ENCODE measurements at places on chromosomes 1 and 21.

DNA sequence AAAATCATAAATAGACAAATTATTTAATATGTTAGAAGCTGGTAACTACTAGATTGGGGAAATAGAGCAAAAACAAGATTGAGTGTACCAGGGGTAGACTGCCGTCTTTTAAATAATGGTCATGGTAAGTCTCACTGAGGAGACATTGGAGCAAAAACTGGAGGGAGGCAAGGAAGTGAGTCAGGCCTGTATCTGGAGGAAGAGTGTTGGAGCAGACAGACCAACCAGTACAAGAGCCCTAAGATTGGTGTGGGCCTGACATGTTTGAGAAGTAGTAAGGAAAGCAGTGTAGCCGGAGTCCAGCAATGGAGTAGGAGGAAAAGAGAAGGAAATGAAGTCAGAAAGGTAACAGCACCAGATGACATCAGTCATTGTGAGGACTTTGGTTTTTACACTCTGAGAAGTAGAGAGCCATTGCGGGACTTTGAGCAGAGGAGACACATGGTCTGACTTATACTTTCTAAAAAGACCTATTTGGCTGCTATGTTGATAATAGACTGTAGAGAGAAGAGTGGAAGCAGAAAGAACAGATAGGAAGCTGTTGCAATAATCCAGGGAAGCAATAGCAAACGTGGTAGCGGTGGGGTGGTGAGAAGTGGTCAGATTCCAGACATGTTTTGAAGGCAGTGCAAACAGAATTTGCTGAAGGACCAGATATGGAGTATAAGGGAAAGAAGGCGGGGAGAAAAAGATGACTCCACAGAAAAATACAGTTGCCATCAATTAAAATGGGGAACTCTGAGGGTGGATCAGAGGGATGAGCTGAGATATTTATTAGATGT, 44.7 kb upstream of the GJA5 start:
- no peaks in the 10 kb centered on the region for H3K4me1 ChIP-seq
- H3K27ac ChIP-seq: no peak overlapping the region
- H3K36me3 ChIP-seq: no peaks in the 10 kb centered on the region

GRCh38 chr21:33968995-33969348, 53.4 kb upstream of the ATP5PO start:
- no peaks in the 10 kb centered on the region for H3K27me3 ChIP-seq
- peaks cover 8% of the 10 kb centered on the region for H3K36me3 ChIP-seq
- H3K4me1 ChIP-seq: peaks cover 18% of the 10 kb centered on the region
- DNase-seq: no peak
- no peak overlapping the region for H3K4me3 ChIP-seq

- DNase-seq: no peak
- H3K27me3 ChIP-seq: peaks cover 2% of the 10 kb centered on the region
- H3K27ac ChIP-seq: no peak overlapping the region
- H3K36me3 ChIP-seq: no peaks in the 10 kb centered on the region
- H3K4me3 ChIP-seq: no peak overlapping the region
Observed at GRCh38 chr1:65108025-65108642, 39.9 kb upstream of the AK4 start.

GRCh38 chr1:224175617-224176016, 7.4 kb upstream of the DEGS1 start:
- peaks cover 16% of the 10 kb centered on the region for H3K27me3 ChIP-seq
- H3K27ac ChIP-seq: peak overlapping the region; percentile 57
- peak overlapping the region; percentile 68 for H3K4me3 ChIP-seq
- H3K36me3 ChIP-seq: no peaks in the 10 kb centered on the region

DNA sequence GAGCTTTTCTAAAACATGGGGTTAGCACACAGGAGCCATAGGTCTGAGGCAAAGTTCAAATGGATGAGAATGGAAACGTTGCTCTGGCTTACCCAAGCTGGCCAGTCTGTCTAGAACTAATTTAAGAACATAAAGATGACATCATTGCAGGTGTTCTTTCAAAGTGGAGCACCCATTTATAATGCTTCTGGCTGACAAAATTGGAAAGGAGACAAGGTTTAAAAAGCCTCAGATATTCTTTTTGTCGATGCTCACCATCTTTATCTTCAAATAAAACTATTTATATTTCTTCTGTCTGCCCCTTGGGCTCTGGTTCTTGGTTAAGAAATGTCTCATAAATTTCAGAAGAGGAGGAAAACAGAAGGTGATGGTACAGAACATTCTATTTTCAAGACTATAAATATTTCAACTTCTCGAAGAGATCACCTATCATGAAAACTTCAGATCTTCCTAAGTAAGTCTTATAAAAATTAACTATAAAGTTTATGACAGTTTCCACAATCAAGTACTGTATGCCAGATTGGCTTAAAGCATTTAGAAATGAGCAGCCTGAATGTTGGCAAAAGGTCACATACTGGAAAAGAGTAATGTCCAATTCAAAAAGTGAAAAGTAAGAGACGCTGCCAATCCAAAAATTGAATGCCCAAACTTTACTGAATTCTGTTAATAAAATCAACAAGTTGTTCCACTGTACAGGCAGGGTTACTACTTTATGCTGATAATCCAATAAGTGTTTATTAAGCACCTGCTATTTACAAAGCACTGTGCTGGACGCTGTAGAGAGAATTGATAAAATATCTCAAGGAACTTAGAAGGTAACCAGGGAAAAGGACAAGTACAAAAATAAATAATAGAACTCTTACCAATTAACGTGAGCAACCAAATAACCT, 92.0 kb downstream of the ETS2 start:
- H3K36me3 ChIP-seq: no peaks in the 10 kb centered on the region
- H3K27me3 ChIP-seq: peaks cover 3% of the 10 kb centered on the region
- no peak overlapping the region for H3K27ac ChIP-seq
- no peak for DNase-seq

GRCh38 chr1:203225071-203225470, 4.4 kb downstream of the CHIT1 start:
- no peaks in the 10 kb centered on the region for H3K4me1 ChIP-seq
- no peak for DNase-seq
- H3K4me3 ChIP-seq: no peak overlapping the region
- H3K27ac ChIP-seq: no peak overlapping the region

- no peak for DNase-seq
- no peak overlapping the region for H3K27ac ChIP-seq
- peaks cover 2% of the 10 kb centered on the region for H3K27me3 ChIP-seq
- peaks cover 19% of the 10 kb centered on the region for H3K36me3 ChIP-seq
- no peaks in the 10 kb centered on the region for H3K4me1 ChIP-seq
Observed at GRCh38 chr1:184310157-184310819, 76.5 kb upstream of the C1orf21 start.

GRCh38 chr21:45075596-45076244, 1.3 kb downstream of the ADARB1 start:
- no peak overlapping the region for H3K27ac ChIP-seq
- no peak for DNase-seq
- peaks cover 26% of the 10 kb centered on the region for H3K4me1 ChIP-seq

GRCh38 chr1:198141668-198142351, 15.0 kb upstream of the NEK7 start:
- H3K4me1 ChIP-seq: no peaks in the 10 kb centered on the region
- DNase-seq: no peak
- H3K27ac ChIP-seq: no peak overlapping the region

- H3K27me3 ChIP-seq: no peaks in the 10 kb centered on the region
- DNase-seq: no peak
- H3K36me3 ChIP-seq: no peaks in the 10 kb centered on the region
- no peaks in the 10 kb centered on the region for H3K4me1 ChIP-seq
- H3K4me3 ChIP-seq: no peak overlapping the region
- no peak overlapping the region for H3K27ac ChIP-seq
Observed at GRCh38 chr1:94281361-94282142, 44.2 kb upstream of the ARHGAP29 start.

- peaks cover 47% of the 10 kb centered on the region for H3K4me1 ChIP-seq
- peak; percentile 74 for DNase-seq
- H3K27me3 ChIP-seq: no peaks in the 10 kb centered on the region
- H3K27ac ChIP-seq: peak overlapping the region; percentile 84
- peaks cover 13% of the 10 kb centered on the region for H3K36me3 ChIP-seq
Observed at GRCh38 chr21:14864211-14865021, 200.4 kb downstream of the NRIP1 start.

DNA sequence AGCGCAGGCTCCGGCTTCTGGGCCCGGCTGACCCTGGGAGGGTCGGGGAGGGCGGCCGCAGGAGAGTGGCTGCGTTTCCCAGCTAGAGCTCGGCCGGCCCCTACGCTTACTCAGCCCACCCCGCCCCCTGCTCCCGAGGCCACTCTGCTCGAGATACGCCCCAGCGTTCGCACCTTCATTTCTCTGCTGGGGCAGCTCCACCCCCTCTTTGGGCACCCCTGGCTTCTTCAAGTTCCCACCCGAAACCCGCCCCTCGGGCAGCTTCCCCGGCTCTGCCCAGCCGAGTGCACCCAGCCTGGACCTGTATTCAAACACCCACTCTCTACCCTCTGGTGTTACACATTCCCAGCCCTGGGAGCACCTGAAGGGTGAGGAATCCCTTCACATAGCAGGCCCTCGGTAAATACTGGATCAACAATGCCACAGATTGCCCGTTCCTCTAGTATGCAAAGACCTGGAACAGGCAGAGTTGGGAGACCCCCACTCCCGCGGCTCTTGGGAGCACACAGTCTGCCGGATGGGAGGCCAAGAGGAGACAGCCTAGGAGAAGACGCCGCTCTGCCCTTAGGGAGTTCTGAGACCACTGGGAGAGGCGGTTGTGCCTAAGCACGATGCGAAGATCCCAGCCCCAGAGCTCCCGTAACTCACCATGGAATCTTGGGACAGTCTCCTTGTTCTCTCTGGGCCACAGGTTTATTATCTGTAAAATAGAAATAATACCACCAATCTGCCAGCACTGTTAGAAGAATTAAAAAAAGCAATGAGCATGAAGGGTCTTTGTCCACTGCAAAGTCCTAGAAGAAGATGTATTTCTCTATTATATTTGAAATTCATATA, 566 bp upstream of the PAQR7 start:
- peaks cover 3% of the 10 kb centered on the region for H3K27me3 ChIP-seq
- peak; percentile 58 for DNase-seq
- H3K36me3 ChIP-seq: no peaks in the 10 kb centered on the region
- peak overlapping the region; percentile 82 for H3K4me3 ChIP-seq
- H3K4me1 ChIP-seq: peaks cover 16% of the 10 kb centered on the region

DNA sequence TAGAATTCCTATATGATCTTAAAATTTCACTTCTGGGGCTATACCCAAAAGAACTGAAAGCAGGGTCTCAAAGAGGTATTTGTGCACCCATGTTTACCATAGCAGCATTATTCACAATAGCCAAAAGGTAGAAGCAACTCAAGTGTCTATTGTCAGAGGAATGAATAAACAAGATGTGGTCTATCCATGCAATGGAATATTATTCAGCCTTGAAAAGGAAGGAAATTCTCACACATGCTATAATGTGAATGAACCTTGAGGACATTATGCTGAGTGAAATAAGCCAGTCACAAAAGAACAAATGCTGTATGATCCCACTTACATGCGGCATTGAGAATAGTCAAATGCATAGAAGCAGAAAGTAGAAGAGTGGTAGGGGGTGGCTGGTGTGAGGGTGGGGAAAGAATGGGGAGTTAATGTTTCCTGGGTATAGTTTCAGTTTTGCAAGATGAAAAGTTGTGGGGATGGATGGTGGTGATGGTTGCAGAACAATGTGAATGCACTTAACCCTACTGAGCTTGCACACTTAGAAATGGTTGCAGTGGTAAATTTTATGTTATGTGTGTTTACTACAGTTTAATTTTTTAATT, 122.4 kb downstream of the TOMM20 start:
- no peak overlapping the region for H3K4me3 ChIP-seq
- no peaks in the 10 kb centered on the region for H3K36me3 ChIP-seq
- no peaks in the 10 kb centered on the region for H3K4me1 ChIP-seq

- H3K4me3 ChIP-seq: no peak overlapping the region
- H3K27ac ChIP-seq: no peak overlapping the region
- no peaks in the 10 kb centered on the region for H3K27me3 ChIP-seq
- H3K36me3 ChIP-seq: peaks cover 7% of the 10 kb centered on the region
- no peaks in the 10 kb centered on the region for H3K4me1 ChIP-seq
Observed at GRCh38 chr1:43902058-43902831, 31.4 kb upstream of the ARTN start.

DNA sequence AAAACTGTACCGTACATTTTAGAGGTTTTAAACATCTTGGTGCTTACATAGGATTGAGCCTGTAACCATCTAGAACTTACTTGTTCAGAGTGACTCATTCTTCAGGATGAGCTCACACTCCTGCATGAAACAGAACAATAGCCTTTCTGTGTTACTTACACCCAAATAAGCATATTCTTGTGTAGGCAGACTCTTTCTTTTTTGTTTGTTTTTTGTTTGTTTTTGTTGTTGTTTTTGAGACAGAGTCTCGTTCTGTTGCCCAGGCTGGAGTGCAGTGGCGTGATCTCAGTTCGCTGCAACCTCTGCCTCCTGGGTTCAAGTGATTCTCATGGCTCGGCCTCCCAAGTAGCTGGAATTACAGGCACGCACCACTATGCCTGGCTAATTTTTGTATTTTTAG, 3.8 kb upstream of the CA6 start:
- no peak for DNase-seq
- H3K36me3 ChIP-seq: no peaks in the 10 kb centered on the region
- H3K4me1 ChIP-seq: peaks cover 76% of the 10 kb centered on the region
- peak overlapping the region; percentile 95 for H3K27ac ChIP-seq
